K562 (cell line): ENCODE measurements at places on chromosomes 1 and 21. TPM values are rescaled to one million over a fixed set of nuclear protein-coding genes. Genes with fewer than 3 reads are reported as not detected.

- no peak overlapping the region for H3K27ac ChIP-seq
- no peak overlapping the region for H3K4me3 ChIP-seq
- DNase-seq: no peak
- H3K36me3 ChIP-seq: no peaks in the 10 kb centered on the region
Measured at GRCh38 chr1:204703826-204704612, 18.5 kb upstream of the LRRN2 start.

DNA sequence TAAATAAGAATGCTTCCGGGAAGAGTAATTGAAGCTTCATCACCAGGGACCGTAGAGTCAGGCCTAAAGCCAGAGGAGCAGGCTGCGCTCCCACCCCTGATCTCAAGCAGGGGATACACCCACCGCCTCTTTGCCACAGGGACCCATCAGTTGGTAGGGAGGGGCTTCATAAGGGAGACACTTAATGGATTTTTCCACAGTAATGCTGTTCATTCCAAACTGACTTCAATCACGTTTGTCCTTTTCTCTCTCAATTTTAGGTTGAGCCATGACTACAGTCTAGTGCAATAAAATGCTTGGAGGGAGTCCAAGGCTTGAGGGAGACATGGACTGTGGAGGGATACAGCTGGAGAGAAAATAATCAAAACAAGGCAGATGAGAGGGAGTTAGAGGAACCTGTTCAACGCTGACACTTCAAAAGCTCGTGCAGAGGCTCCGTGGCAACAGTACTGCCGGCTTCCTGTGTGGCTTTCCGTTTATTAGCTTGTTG is 111.5 kb downstream of the SEC16B start:
- H3K4me3 ChIP-seq: no peak overlapping the region
- H3K4me1 ChIP-seq: no peaks in the 10 kb centered on the region
- no peaks in the 10 kb centered on the region for H3K36me3 ChIP-seq
- no peak overlapping the region for H3K27ac ChIP-seq
- no peak for DNase-seq

GRCh38 chr1:228016181-228016510 is 9.3 kb downstream of the WNT3A start:
- DNase-seq: no peak
- no peaks in the 10 kb centered on the region; the same call in 2 of the 3 replicates for H3K4me1 ChIP-seq

- H3K27me3 ChIP-seq: no peaks in the 10 kb centered on the region
- no peaks in the 10 kb centered on the region for H3K36me3 ChIP-seq
- no peak overlapping the region for H3K4me3 ChIP-seq
- H3K4me1 ChIP-seq: no peaks in the 10 kb centered on the region
Measured at GRCh38 chr1:69406244-69406643, 161.5 kb upstream of the LRRC7 start.

DNA sequence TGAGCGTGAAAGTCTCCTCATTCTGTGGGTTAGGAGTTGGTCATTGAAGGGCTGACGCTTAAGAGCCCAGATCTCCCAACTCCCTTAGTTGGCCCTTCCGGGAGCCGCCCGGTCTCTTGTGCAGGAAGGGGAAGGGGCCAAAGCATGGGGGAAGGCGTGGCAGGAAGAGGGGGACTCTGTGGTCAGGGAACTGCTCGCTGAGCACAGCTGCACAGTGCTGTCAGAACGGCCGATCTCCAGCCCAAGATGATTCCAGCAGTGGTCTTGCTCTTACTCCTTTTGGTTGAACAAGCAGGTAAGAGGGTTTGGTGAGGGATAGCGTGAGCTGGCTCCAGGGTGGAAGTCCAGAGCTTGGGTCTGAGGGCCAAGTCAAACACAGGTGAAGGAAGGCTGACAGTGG is at the start of gene FCER1G:
TSS of gene FCER1G (plus strand) at position 220 of the 400 bp plus-strand sequence. CDS start at position 247, 27 bp downstream.
- no peak within 1 kb of the TSS for H3K27ac ChIP-seq
- no peaks in the 10 kb centered on the region for H3K27me3 ChIP-seq
- H3K4me1 ChIP-seq: peaks cover 21% of the 10 kb centered on the region
- peaks cover 45% of the 10 kb centered on the region for H3K36me3 ChIP-seq
- no peak within 1 kb of the TSS for H3K4me3 ChIP-seq

DNA sequence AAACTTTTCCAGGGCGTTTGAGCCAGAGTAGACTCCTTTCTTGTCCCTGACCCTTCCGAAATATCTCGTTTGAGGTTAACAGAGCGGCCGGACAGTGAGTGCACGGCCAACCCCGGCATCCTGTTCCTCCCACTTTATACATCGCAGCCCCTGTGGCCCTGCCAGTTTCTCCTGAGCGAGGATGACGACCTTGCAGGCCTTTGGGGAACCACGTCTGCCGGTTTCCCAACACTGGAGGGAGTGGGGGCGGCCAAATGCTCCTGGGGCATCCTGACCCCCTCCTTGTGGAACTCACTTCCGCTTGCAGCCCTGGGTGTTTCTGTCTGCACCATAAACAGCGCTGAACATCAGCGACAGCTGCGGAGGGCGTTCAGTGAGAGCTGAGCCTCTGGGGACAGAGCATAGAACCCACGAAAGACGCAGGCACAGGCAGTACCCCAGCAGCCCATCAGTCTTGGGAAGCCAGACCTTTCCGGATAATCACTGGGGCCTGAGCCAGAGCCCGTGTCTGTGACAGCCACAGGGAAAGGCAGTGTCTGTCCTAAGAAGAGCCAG is 4.8 kb upstream of the KCNAB2 start:
- DNase-seq: no peak
- no peaks in the 10 kb centered on the region for H3K36me3 ChIP-seq
- H3K4me1 ChIP-seq: peaks cover 20% of the 10 kb centered on the region; the same call in 1 of the 2 replicates
- no peak overlapping the region for H3K4me3 ChIP-seq

DNA sequence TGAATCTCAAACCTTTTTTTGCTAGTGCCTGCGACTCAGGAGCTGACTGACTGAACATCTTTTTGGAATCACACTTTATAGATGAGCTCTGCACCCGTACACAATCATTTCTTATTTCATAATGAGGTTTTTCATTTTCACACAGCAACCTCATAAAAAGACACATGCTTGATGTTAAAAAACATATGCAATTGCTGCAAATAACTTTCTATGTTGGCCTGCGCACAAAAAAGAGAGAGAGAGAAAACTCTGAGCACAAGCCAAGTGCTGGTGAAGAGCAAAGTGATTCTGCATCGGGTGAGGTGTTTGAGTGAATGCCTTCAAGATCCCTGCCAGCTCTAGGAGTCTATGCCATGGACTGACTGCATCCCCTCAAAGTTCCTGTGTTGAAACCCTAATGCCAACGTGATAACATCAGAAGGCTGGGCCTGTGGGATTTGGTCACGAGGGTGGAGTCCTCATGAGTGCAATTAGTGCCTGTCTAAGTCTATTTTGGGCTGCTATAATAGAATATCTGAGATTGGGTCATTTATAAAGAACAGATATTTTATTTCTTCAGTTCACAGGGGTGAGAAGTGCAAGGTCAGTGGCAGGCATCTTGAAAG is 36.6 kb downstream of the C1orf87 start:
- no peak overlapping the region for H3K27ac ChIP-seq
- no peak overlapping the region for H3K4me3 ChIP-seq
- no peaks in the 10 kb centered on the region for H3K4me1 ChIP-seq
- H3K36me3 ChIP-seq: no peaks in the 10 kb centered on the region

- peaks cover 31% of the 10 kb centered on the region for H3K4me1 ChIP-seq
- H3K27ac ChIP-seq: no peak overlapping the region
- no peaks in the 10 kb centered on the region for H3K36me3 ChIP-seq
- no peaks in the 10 kb centered on the region for H3K27me3 ChIP-seq
- DNase-seq: no peak
- no peak overlapping the region for H3K4me3 ChIP-seq
Measured at GRCh38 chr1:26373281-26373680, 731 bp upstream of the ZNF683 start.

- peaks cover 17% of the 10 kb centered on the region; the same call in 2 of the 3 replicates for H3K36me3 ChIP-seq
- no peak for DNase-seq
- H3K27ac ChIP-seq: no peak overlapping the region
Measured at GRCh38 chr1:29123053-29123886, 433 bp downstream of the TMEM200B start.

DNA sequence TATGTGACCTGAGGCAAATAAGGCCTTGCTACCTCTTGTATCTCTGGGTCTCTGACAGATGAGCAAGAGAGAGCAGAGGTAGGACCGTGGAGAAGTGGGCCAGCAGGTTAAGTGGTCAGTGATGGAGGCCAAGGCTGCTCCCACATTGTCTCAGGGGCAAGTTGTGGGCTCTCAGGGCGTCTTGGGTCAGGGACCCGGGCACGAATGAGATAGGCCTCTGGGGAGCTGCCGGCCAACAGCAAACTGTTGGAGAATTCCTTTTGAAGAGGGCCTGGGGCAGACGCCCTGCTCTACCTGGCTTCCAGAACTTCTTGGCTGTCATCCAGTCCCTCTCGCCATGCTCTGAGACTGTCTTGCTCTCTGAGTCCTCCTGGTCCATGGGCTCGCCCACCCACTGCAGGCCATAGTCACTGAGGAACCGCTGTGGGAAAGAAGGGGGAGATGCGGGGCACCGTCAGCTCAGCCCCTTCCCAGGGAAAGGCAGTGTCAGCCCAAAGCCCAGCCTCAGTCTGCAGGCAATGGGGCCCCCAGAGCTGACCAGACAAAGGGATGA is 12.4 kb downstream of the UBXN11 start:
- H3K27me3 ChIP-seq: no peaks in the 10 kb centered on the region
- no peak for DNase-seq
- no peak overlapping the region for H3K4me3 ChIP-seq
- no peak overlapping the region for H3K27ac ChIP-seq
- peaks cover 21% of the 10 kb centered on the region; the same call in 1 of the 3 replicates for H3K36me3 ChIP-seq
- H3K4me1 ChIP-seq: peaks cover 44% of the 10 kb centered on the region

DNA sequence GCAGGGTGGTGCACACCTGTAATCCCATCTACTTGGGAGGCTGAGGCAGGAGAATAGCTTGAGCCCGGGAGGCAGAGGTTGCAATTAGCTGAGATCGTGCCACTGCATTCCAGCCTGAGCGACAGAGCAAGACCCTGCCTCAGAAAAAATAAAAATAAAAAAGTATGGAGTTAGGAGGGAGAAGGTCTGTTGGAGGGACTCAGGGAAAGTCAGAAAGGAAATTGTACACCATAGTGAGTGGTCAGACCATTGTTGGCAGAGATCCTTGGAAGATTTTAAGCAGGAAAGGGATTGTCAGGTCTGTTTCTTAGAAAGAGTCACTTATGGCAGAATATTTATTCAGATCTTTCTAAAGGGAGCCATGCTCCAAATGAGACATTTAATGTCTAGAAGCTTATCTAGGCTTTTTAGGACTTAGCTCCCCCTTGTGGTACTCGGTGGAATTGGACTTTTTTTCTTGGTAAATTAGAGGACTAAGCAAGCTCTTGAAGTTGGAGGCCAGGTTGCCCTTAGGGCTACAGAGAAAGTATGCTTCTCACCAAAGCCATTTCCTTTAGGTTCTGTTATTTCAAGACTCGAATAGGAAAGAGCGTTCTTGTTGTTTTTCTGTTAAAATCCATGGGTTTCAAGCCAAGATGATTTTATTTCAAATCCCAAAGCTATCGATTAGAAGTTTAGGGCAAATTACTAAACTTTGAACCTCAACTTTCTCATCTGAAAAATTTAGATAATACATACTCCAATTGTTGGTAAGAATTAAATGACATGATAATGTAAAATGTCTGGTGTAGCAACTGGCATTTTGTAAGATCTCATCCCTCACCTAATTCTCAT is 16.5 kb downstream of the MIA3 start:
- no peak overlapping the region for H3K4me3 ChIP-seq
- no peaks in the 10 kb centered on the region for H3K4me1 ChIP-seq
- no peak overlapping the region for H3K27ac ChIP-seq
- peak; percentile 68 for DNase-seq
- peaks cover 87% of the 10 kb centered on the region for H3K36me3 ChIP-seq
- H3K27me3 ChIP-seq: no peaks in the 10 kb centered on the region

- no peaks in the 10 kb centered on the region for H3K4me1 ChIP-seq
- no peak overlapping the region for H3K27ac ChIP-seq
- no peak overlapping the region for H3K4me3 ChIP-seq
- no peaks in the 10 kb centered on the region for H3K36me3 ChIP-seq
Measured at GRCh38 chr1:30151826-30152225, 571.6 kb downstream of the MATN1 start.

DNA sequence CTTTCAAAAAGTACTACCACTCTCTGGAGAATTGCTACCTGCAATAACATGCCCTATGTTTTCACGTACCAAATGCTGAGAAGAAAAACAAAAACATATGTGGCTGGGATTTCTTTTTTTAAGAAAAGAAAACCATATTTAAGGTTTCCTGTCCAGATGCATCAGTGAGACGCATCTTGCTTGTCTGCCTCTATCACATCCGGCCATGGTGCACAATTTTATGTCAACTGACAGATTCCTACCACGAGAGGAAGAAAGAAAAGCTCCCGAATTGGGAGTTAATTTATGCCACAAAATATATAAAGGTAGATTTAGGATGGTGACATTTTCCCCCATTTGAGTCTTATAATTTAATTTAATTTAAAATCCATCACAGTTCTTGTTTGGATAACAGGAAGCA is 62.3 kb upstream of the COL24A1 start:
- H3K27ac ChIP-seq: no peak overlapping the region
- no peaks in the 10 kb centered on the region for H3K4me1 ChIP-seq
- DNase-seq: no peak
- H3K4me3 ChIP-seq: no peak overlapping the region
- no peaks in the 10 kb centered on the region for H3K36me3 ChIP-seq
- H3K27me3 ChIP-seq: no peaks in the 10 kb centered on the region

DNA sequence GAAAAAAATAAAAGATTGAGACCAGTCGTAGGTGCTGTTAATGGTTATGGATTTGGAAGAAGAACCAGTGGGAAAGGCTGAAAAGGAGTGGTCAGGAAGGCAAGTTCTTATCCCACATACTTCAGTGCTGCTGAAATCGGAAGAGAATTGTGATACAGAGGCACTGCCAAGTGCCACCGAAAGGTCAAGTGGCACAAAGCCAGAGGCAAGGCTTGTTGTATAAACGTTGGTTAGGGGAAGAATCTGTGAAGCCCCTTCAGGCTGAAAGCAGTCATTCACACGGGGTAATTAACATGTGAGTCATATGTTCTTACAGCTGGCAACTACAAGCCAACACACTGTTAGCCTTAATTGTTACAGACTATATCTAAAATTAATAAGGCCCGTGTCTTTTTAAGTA is 48.8 kb downstream of the ZBTB40 start:
- H3K27ac ChIP-seq: no peak overlapping the region
- H3K4me1 ChIP-seq: no peaks in the 10 kb centered on the region
- DNase-seq: no peak
- H3K4me3 ChIP-seq: no peak overlapping the region

- H3K27me3 ChIP-seq: no peaks in the 10 kb centered on the region
- no peak overlapping the region for H3K4me3 ChIP-seq
- no peaks in the 10 kb centered on the region for H3K4me1 ChIP-seq
- no peak for DNase-seq
- H3K27ac ChIP-seq: no peak overlapping the region
Measured at GRCh38 chr1:165025805-165026204, 330.7 kb downstream of the LMX1A start.

GRCh38 chr1:186848509-186849130 is 19.9 kb downstream of the PLA2G4A start:
- H3K36me3 ChIP-seq: no peaks in the 10 kb centered on the region
- H3K27me3 ChIP-seq: no peaks in the 10 kb centered on the region
- no peak overlapping the region for H3K27ac ChIP-seq

The PEAR1 gene
- polyA plus RNA-seq: 7.0 and 9.1 TPM in 2 replicates

The OR2AK2 gene
- polyA plus RNA-seq: not detected in 2 replicates

The OR2G6 gene
- polyA plus RNA-seq: 0.01 TPM in 1 of 2 replicates, not detected in the other

The DIO1 gene
- polyA plus RNA-seq: not detected in 2 replicates

The CCDC181 gene
- polyA plus RNA-seq: not detected in 2 replicates

The AIM2 gene
- 0.95 TPM in 1 of 2 replicates, not detected in the other for polyA plus RNA-seq

The PIGV gene
- polyA plus RNA-seq: 9.3 and 9.4 TPM in 2 replicates

The AGO3 gene
- 17.3 and 20.3 TPM in 2 replicates for polyA plus RNA-seq

The CRYZL1 gene
- 47.9 and 52.3 TPM in 2 replicates for polyA plus RNA-seq

The CYP4B1 gene
- not detected in 2 replicates for polyA plus RNA-seq

The TRAF3IP3 gene
- 0.29 and 0.57 TPM in 2 replicates for polyA plus RNA-seq

The ACTN2 gene
- polyA plus RNA-seq: 0.76 and 0.94 TPM in 2 replicates
